ENCODE measurements at places on chromosomes 13 and 19.

DNA sequence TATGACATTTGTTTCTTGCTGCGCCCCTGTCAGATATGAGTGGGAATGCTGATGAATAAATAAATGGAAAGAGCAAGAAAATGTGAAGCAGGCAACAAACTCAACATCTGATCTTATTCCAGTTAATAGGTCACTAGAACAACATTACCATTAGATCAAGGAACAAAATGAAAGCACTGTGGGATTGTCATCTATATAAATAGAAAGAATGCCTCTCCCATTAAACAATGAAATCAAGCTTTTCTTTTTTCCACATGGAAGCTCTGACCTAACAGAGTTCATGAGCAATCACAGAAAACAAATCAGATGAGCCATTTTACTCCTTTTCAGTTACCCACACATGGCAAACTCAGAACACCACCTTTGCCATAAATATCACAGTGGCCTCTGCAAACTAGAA lies 354.8 kb downstream of the SUCLA2 start:
- no peak for DNase-seq

- DNase-seq = no peak
Measured at GRCh38 chr19:15471639-15472101, 7.3 kb upstream of the RASAL3 start.

- no peak for DNase-seq
Measured at GRCh38 chr13:38528986-38529385, 157.9 kb upstream of the FREM2 start.

GRCh38 chr13:22801402-22802003 lies 379.3 kb upstream of the SGCG start:
- peak; percentile 6 for DNase-seq

GRCh38 chr13:26991508-26992181 lies 180.0 kb downstream of the USP12 start:
- DNase-seq = no peak

- peak; percentile 74 for DNase-seq
Measured at GRCh38 chr19:36151144-36152018, 866 bp downstream of the COX7A1 start.
